ENCODE measurements at places on chromosomes 4 and X. TPM values are rescaled to one million over a fixed set of nuclear protein-coding genes. Genes with fewer than 3 reads are reported as not detected.

Gene XAGE2
- total RNA-seq: not detected

GRCh38 chr4:165724786-165725185 lies 148.3 kb upstream of the TLL1 start:
- no peak for DNase-seq

GRCh38 chr4:114494246-114494803 lies 104.3 kb upstream of the UGT8 start:
- no peak for DNase-seq

DNA sequence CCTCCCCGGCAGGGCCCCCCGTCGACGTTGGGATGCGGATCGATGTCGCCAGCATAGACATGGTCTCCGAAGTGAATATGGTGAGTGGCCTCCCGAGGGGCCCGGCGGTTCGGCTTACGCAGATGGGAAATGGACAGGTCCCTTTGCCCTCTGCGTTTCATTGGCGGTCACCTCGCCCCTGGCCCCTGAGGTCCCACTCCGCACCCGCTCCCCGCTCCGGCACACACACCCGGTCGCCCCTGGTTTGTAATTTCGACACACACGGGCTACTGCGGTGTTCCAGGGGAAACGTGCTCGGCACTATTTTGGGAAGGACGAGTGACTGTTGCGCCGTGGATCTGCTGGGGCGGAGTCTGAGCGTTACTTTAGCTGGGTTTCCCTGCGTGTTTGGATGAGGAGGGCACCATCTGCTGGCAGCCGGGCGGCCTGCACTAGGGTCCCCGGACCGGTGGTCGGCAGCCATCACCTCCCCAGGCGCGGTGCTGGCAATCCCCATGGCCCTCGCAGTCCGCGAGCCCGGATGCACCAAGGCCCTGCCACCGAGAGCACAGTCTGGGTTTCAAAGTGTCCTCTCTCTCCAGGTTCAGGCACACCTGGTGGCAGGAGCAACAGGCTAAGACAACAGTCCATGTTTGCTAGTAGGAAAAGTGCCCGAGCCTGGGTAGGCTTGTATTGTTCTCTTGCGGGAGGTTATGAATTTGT lies 1.2 kb downstream of the GABRB1 start:
- DNase-seq: peak; percentile 48
